Stimulated activated CD8-positive, alpha-beta memory T cell treated with anti-CD3 and anti-CD28 coated beads, Interleukin-15, amount 100 ng/mL, for 24 hours (primary cell): ENCODE measurements at places on chromosomes 3 and 15.

DNA sequence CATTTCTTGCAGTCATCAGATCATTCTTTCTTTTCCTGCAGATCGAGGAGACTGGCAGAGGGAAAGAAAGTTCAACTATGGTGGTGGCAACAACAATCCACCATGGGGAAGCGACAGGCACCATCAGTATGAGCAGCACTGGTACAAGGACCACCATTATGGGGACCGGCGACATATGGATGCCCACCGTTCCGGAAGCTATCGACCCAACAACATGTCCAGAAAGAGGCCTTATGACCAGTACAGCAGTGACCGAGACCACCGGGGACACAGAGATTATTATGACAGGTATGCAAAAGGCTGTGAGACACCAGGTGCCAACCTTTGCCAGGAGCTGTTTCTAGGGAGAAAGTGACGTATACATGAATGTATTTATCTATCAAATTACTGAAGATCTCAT lies 69.0 kb downstream of the RGMA start:
- no peak for DNase-seq

GRCh38 chr15:89002830-89003229 lies 85.4 kb upstream of the ABHD2 start:
- no peak for DNase-seq

DNA sequence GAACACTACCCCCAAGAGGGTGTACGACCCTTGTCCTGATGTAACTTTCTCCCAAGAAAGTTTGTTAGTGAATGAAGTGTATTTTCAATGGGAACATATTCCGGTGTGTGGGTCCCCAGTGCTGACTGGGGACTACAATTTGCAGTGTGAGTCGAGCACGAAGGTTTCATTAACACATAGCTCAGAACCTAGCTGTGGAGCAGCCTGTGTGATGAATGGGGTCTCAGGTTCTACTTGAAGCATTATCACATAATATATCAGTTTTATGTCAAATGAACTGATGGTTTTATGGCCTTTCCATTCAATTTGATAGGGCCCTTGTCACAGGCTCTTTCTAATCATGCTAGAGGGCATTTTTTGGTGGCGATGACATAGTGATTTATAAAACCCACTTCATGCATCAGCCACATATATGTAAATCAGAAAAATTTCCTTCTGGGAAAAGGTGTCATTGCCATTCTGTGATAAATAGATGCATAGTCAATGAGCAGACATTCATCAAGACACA lies 44.1 kb downstream of the RETNLB start:
- DNase-seq: no peak

- no peak for DNase-seq
These were observed 85.6 kb downstream of the TJP1 start for GRCh38 chr15:29736744-29737020.

DNA sequence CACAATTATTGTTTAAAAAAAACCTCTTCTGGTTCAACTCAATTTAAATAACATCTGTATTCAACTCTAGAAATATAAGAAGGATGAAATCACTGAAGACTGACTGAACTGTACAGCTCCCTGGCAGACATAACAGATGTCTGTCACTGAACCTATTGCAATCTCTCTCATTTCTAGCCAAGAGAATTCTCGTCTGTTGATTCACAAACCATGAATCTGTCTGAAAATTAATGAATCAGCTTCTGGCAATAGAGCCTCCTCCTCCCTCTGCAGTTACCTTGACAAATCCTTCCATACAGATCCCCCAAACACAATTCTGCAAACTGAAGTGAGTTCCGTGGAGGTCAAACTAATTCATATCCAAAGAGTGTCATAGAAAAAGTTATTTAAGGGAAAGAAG lies 561.4 kb downstream of the PYDC2 start:
- no peak for DNase-seq

DNA sequence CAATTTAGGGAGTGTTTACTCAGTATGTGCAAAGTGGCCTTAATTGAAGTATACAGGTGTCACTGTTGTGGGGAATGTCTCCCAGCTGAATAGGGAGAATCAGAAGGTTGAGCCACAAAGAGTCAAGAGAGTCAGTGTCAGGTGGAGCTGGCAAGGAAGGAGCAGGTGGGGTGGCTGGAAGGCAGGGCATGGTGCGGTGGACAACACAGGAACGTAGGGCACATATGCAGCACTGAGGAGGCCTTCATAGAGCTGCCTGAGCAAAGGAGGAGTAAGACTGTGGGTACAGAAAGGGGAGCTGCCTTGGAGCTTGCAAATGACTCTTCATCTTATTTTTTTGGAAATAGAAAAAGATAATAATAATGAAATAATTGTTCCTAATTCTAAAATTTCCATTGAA lies 20.0 kb downstream of the ARHGEF3 start:
- no peak for DNase-seq

DNA sequence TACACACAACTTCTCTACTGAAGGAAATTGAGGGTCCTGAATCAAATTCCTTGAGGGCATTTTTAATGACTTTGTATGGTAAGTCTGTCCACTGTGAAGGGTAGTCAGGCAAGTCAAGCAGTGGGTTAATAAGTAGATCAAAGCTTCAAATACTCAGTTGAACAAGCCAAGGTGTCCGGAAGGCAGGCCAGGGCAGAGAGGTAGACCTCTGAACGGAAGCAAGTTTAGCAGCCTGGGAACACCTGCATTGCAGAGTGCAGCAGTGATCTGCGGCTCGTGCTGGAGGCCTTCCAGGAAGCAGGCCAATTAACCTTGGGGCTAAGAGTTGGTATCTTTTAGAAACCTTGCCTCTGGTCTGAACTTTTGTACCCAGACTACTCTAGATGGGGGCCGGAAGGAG lies 143.8 kb downstream of the LRTM1 start:
- no peak for DNase-seq

DNA sequence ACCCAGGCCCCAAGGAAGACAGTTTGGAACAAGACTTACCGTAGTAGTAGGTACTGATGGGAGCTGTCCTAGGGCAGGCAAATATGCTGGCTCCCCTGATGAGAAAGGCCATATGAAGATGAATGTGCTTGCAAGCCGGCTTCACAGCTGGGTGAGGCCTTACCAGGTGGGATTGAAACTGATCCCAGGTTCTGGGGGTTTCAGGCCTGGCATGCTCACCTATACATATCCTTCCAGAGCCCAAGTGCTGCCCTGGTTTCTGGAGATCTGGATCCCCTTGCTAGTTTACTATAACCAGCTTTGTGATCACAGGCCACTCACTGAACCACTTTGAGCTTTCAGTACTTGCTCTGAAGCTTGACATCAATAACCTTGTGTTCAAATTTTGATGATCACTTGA lies 274.3 kb downstream of the EPHB1 start:
- DNase-seq: no peak

DNA sequence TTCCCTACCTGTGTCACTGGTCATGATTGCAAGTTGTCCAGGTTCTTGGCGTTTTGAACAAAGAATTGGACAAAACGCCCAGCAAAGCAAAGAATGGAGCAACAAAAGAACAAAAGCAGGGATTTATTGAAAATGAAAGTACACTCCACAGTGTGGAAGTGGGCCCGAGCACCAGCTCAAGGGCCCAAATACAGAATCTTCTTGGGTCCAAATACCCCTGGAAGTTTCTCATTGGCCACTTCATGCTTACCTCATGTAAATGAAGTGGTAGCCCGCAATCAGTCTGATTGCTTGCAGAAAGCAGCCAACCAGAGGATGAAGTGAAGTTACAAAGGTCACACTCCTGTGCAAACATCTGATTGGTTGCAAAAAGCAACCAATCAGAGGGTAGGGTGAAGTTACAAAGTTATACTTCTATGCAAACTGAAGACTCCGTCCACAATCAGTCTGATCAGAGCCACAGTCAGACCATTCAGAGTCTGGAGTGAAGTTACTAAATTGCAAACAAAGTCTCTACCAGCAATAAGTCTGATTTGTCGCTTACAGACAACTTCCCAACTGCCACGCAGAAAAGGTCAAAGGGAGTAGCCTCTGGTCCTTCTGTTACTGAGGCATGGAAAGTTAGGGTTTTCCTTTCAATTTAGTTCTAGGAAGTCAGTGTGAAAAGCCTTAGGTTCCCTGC lies 8.3 kb upstream of the TM4SF1 start:
- no peak for DNase-seq

GRCh38 chr15:101437618-101438481 lies 51.7 kb downstream of the PCSK6 start:
- DNase-seq: no peak

DNA sequence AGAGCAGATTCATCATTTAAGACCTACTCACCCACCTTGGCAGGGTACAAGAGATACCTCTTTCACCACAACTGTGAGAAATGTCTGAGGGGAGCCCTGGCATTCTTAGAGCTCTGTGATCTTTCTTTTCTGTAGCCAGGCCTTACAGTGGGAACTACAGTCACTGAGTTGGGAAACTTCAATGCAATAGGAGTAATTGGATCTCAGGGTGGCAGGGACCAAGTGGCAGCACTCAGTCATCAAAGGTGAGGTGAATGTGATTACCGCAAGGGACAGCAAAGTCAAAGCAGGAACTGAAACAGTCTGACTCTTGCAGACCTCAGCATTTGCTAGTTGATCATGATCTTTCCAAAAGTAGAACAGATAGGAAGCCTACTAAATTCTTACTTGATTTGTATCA lies 7.2 kb upstream of the MCF2L2 start:
- DNase-seq: no peak

DNA sequence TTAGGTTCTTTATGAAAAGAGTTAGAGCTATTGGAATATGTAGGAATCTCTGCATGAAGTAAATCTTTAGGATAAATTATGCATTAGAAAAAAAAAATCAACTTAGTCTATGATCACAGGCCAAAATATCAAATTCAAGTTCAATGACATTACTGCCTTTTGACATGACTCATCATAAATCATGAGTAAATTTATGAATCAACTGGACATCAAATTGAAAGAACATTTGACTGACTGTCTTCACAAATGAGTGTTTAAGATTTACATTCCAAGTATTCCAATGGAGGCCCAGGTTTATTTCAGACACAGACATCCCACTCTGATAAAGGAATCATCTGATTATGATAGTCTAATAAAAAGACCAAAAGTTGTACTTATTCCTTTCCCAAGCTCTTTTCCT lies 192.8 kb upstream of the TTC14 start:
- DNase-seq: no peak

DNA sequence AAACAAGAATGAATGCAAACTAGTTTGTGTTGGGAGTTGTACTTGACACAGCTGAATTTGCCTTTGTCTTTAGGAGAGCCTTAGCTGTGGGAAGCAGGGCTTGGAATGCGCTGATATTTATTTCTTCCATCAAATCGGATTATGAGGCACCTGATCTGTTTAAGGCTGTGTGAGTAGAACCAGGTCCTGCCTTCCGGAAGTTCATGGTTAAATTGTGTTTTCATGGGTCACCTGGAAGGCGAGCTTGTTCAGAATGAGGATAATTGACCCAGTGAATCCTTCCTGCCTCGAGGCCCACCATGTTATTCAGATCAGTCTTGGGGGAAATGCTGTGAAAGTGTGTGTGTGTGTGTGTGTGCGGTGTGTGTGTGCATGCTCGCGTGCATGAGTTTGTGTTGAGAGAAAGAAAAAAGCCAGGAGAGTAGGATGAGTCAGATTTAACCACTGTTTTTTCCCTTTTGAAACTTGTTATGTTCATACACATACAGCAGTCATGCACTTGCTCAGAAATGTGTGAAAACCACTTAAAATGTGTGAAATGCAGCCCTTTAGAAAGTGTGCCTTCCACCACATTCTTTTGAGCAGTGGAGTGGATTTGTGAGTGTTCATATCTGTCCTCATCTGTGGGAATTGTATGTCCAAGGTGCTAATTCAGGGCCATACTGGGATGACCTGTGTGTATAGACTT lies 36.7 kb downstream of the SMAD3 start:
- no peak for DNase-seq

DNA sequence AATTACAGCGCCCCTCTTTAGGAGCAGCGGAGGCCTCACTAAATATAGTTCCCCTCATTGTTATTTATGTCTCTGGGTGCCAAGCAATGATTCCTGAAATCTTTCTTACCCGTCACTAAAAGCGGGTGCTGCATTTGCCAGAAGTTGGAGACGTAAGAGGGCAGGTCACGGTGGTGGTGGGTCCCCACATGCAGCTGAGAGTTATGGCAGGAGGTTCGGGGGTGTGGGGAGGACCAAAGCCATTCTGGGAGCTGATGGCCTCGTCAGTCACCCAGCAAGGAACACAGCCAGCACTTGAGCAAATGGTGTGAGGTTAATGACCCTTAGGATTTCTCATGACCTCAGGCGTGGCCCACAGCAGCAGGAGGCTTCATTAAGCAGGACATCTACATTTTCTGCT lies 129.2 kb downstream of the RAB11A start:
- no peak for DNase-seq

- DNase-seq: no peak
These were observed 31.9 kb upstream of the STRIT1 start for GRCh38 chr3:155325263-155325835.

DNA sequence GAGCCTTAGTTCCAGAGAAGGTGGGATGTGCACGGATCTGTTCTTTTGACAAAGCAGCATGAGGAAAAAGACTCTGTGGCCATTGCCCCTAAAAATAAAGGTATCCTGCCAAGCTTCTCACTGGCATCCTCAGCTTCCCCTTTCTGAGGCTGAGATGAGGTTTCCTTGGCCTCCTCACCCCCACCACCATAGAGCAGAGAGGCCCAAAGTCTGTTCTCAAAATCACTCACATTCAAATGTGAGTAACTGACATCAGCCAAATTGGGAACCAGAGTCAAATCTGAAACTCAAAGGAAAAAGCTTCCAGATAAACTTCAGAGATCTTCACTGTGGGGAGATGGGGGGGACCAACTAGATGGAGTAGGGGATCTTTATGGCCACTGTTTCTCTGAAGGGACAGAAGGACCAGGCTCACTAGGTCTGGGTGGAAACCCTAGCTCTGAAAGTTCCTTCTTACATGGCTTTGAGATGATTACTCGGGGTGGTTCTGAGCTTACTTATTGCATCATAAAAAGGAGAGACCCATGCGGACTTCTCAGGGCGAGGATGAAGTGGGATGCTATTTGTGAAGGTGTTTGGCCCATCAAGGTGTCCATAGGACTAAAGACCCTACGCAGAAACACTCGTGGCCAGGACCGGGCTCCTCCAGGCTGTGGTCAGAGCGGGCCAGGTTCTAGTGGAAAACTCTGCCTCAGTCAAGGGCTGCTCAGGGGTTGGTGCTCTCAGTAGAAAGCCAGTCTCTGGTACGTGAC lies 61.5 kb upstream of the MEF2A start:
- no peak for DNase-seq

GRCh38 chr15:48946074-48946839 lies 17.5 kb downstream of the SHC4 start:
- no peak for DNase-seq

- no peak for DNase-seq
These were observed 615.2 kb upstream of the NR2F2 start for GRCh38 chr15:95715116-95715903.

- no peak for DNase-seq
These were observed 172.7 kb downstream of the RORA start for GRCh38 chr15:61056386-61056785.

DNA sequence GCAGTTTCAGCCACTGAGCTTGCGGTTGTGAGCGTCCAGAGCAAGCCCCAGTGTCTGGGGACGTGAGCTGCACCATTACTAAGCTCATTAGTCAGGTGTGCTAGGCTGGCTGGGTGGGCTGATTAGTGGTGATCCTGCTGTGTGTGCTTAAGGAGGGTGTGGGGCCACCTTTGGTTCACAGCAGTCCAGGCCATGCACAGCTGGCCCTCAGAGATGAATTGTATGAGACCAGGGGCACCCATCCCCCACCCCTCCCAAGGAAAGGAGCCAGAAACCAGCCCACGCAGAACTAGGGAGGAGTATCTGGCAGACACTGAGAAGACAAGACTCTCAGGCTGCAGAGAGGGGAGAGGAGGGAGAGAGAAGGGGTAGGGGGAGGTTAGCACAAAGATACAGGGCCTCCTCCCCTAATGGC lies 3.8 kb downstream of the TYRO3 start:
- no peak for DNase-seq
